ENCODE measurements at places on chromosomes 6 and 20. TPM values are rescaled to one million over a fixed set of nuclear protein-coding genes. Genes with fewer than 3 reads are reported as not detected.

The FAM209B gene
- not detected for total RNA-seq

DNA sequence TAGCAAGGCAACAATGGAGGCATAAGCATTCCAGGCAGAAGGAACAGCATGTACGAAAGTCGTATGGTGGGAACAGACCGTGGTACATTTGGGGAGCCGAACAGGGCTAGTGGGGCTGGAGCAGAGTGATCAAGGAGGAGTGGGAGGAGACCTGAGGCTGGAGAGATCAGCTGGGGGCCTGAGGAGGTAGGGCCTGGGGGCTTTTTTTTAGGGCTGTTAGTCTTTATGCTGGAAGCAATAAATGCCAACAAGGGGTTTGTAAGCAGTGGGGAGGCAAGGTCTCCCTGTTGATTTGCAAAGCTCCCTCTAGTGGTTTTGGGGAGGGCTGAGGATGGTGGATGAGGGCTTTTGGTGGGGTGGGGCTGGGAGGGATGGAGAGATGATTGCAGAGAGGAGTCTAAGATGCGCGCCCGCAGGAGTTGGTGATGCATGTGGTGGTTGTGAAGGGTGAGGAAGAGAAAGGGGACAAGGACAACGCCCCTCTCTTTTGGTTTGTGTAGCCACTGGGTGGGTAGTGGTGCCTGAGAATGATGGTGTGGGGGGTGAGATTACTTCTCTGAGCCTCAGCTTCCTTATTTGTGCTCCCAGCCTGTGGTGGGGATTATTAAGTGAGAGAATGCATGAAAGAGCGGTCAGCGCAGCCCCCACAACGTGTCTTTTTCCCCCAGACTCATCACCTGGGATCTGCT is 74.1 kb upstream of the TOX2 start:
- no peak for DNase-seq

GRCh38 chr6:108652375-108652774 is 91.7 kb downstream of the FOXO3 start:
- no peak for DNase-seq

The TRIM15 gene
- not detected for total RNA-seq

GRCh38 chr20:4227085-4227821 is 211.9 kb upstream of the RNF24 start:
- DNase-seq: no peak

The FAM83C gene
- not detected for total RNA-seq

DNA sequence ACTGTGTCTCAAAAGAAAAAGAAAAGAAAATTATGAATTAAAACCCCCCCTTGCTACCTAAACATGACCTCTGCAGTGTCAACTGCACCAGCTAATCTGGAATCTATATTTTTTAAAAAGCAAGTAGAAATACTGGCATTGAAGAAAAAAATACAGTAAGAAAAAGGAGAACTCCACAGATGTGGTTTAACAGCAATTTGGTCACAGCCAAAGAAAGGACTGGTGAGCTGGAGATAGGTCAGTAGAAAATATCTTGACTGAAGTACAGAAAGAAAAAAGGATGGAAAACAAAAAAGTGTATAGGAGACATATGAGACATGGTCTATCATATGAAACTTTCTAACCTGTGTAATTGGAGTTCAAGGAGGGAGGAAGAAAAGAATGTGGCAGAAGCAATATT is 44.1 kb upstream of the ERVFRD-1 start:
- DNase-seq: no peak

GRCh38 chr6:167787896-167788562 is 38.7 kb upstream of the AFDN start:
- no peak for DNase-seq

DNA sequence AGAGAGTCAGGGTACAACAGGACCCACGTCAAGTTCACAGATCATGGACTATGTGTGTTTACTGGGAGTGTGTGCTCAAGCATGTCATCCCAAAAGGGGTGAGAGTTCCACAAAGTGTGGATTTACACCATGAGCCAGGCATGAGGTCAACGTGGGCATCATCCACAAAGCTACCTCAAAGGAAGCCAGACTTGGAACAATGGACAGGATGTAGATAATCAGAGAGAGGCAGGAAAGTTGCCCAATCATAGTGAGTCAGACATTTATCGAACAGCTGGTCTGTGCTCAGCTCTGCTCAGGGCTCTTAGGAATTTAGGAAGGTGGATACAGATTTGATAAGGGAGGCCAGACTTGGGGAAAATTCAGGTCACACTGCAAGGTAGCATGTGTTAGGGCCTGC is 317.2 kb upstream of the CDYL start:
- DNase-seq: no peak

- DNase-seq: no peak
Measured at GRCh38 chr20:21501184-21501583, 12.7 kb downstream of the NKX2-2 start.

The COL21A1 gene
- total RNA-seq: 173 TPM

The SLC22A7 gene
- not detected for total RNA-seq

- DNase-seq: no peak
Measured at GRCh38 chr20:36092398-36093024, 62.0 kb upstream of the EPB41L1 start.

The DLL1 gene
- total RNA-seq: 0.35 TPM

The UBR2 gene
- total RNA-seq: 20.9 TPM

DNA sequence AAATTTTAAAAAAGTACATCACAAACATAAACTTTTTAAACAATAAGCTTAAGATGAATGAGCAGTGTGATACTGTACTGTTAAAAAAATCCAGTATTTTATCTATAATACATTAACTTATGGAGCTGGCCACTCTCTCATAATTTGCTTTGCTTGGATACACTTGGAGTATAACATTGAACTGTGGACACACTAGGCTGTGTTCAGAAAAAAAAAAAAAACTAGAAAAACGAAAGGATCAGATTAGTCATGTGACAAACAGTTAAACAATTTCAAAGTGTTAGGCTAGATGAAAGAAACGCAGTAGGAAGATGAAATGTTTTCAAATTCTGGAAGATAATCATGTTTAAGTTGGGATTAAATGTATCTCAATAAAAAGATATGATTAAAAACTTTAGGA is 220.0 kb downstream of the GRIK2 start:
- DNase-seq: no peak

GRCh38 chr6:163313566-163313965 is 101.0 kb upstream of the QKI start:
- no peak for DNase-seq

- no peak for DNase-seq
Measured at GRCh38 chr6:53115113-53115512, 33.5 kb downstream of the GCM1 start.

DNA sequence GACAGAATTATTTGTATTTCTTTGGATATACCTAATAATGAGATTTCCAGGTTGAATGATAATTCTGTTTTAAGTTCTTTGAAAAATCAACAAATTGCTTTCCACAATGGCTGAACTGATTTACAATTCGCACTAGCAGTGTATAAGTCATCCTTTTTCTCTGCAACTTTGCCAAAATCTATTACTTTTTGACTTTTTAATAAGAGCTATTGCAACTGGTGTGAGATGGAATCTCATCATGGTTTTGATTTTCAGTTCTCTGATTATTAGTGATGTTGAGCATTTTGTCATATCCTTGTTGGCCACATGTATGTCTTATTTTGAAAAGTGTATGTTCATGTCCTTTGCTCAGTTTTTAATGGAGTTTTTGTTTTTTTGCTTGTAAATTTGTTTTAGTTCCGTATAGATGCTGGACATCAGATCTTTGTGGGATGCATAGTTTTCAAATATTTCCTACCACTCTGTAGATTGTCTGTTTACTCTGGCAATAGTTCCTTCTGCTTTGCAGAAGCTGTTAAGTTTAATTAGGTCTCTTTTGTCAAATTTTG is 409.8 kb upstream of the CITED2 start:
- no peak for DNase-seq

- DNase-seq: no peak
Measured at GRCh38 chr6:56868687-56869086, 86.2 kb upstream of the BEND6 start.

DNA sequence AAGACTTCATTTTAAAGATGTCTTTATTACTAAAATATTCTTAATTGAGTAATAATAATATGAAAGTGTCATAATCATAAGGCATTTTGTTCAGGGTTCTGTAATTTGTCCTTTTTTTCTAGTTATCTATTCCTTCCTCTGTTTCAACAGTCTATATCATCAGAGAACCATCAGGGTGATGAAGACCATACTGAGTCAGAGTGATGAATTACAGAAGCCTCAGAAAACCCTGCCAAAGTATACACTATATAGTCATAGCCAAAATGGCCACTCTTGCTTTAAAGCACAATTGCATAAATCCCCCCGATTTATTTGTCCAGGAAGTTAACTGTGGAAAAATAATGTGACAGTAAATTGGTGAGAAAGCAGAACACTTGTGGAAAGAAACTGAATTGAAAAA is 735.0 kb downstream of the EPHA7 start:
- DNase-seq: no peak

The SIRPD gene
- total RNA-seq: not detected

DNA sequence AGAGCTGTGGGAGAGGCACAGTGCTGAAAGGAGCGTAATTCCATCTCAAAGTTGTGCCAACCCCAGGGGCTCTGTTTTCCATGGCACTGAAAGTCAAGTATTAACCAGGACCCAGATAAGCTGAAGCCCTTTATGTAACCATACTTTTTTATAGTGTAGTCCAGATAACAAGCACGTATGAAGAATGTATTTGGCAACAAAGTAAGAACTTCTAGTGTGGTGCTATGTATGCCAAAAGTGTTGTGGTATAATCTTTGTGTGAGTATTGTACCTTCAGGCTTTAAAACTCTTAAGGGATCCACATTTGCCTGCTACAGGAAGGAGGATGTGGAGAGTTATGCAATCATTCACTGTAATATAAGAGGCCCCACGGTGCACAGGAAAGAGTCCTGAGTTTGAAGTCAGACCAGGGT is 129.4 kb downstream of the IBTK start:
- no peak for DNase-seq

The CLPSL1 gene
- not detected for total RNA-seq

The PLA2G7 gene
- not detected for total RNA-seq

GRCh38 chr6:118252474-118252873 is 295.6 kb upstream of the PLN start:
- DNase-seq: no peak

DNA sequence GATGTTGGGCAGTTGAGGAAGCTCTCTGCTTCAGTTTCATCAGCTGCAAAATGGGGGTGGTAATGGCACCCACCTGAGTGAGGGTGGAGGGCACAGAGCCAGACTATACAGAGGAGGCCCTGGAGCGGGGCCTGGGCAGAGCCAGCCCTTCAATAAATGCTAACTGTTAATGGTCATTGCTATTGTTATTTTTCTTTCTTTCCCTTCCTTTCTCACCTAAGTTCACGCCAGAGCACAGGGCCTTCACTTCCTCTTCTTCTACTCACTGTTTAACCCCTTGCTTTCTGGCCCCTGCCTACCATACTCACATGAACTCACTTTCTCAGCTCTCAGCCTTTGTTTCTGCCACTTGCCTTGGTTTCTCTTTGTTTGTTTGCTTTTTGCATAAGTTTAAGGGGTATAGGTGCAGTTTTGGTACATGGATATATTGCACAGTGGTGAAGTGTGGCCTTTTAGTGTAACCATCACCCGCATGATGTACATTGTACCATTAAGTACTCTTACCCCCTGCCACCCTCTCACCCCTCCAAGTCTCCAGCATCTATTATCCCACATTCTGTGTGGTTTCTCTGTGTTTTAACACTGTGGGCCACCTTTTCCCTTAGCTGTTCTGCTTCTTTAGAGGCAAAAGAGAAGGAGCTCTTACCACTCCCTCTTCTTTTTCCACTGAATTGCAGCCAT is 7.5 kb upstream of the RREB1 start:
- DNase-seq: no peak

The PGC gene
- not detected for total RNA-seq

DNA sequence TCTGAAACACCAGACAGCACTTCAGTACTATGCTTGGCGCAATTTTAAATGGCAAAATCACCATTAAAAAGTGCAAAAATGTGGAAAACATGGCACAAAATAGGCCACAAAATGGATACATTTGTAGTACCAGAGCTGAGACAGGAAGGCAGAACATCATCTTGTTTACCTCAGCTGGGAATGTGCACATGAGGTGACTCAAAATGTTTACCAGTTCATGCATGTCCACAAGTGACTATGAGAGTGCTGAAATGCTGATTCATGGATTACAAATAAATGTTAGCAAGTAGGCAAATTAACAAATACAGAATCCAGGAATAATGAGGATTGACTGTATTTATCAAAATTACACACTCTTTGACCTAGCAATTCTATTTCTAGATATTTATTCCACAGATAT is 201.6 kb downstream of the ISM1 start:
- no peak for DNase-seq

GRCh38 chr6:170130201-170130621 is 160.7 kb downstream of the DLL1 start:
- DNase-seq: peak; percentile 82

DNA sequence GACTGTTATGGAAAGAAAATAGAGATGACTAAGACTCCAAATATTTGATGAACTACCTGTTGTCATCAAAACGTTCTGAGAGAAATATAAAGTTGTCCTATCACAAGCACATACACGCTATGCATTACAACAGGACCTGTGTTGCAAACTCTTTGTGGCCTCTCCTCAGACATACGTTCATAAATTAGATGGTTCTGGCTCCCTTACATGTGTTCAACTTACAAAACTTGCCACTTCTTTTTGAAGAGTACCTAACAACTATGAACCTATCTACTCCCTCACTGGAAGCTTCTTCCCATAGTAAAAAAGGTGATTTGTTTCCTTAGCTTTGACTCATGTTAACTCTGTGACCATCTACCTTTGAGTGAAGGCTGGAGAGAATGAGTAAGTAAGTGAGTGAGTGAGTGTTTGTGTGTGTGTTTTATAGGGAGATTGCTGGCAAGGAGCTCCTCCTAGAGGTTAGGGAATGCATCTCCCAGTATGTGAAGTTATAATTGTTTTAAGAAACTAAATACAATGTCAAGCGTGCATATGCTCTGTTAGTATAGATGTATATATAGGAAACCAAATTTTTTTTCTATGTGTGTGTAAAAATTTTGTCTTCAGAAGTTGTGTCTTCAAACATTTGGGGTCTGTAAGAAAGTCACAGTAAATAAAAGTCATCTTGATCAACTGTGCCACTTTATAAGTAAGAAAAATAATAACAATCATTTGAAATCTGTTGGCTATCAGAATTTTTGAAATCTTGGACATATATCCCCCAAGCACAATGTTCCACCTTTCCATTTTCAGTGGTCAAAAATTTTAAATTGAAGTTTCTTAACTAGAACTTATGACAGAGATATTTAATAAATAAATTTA is 1211.1 kb upstream of the GJE1 start:
- no peak for DNase-seq

DNA sequence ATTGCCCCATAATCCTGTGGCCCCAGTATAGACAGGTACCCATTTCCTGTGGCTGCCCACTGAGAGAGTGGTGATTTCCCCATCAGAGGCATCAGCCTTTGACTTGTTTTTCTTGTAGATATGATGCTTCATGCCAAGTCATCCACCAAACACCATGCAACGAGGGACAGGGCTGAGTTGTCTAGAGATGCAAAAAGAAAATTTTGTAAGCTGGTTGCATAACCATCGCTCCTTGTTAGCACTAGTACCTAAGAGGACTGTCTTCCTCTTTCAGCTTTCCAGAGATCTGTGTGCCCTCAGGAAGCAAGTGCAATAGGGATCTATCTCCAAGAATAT is 166.8 kb downstream of the BCAS1 start:
- DNase-seq: no peak

The BPIFB1 gene
- total RNA-seq: not detected

GRCh38 chr20:53208110-53208832 is 236.1 kb downstream of the TSHZ2 start:
- no peak for DNase-seq

The OOEP gene
- not detected for total RNA-seq

GRCh38 chr6:136036601-136037000 is 185.1 kb downstream of the PDE7B start:
- DNase-seq: no peak
